ENCODE measurements at places on chromosomes 16 and 17.

DNA sequence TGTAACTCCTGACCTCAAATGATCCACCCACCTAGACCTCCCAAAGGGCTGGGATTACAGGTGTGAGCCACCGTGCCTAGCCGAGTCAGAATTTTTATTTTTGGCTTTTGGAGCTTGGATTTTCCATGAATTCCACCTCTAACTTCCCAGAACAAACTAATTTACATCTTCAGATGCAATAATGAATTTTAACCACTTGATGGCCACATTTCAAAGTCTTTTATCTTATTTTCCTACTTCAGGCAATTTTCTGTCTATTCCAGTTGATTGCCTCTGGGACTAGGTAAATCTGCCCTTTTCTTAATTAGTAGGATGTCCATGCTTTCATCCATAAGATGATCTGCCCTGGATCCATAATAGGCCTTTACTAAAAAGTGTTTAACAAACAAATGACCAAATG is 156.4 kb upstream of the ANKFN1 start:
- DNase-seq, result no peak

DNA sequence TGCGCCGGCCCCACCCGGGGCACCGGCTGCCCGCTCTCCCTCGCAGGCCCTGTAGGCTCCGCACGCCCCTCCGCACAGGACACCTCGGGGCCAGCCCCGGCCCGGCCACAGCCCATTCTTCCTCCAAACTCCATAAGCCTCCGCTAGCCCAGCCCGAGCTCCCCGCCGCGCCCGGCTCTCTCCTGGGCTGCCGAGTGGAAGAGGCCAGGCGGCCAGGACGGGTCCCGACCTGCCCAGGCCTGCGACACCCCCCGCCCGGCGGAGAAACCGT is 397 bp downstream of the NCOR1 start:
- DNase-seq, result peak; percentile 26

GRCh38 chr17:32006957-32007462 is at the start of gene LRRC37B:
TSS of gene LRRC37B (plus strand) at chr17:32007383. CDS start at chr17:32021393, 14,010 bp downstream.
- DNase-seq, result peak; percentile 87

DNA sequence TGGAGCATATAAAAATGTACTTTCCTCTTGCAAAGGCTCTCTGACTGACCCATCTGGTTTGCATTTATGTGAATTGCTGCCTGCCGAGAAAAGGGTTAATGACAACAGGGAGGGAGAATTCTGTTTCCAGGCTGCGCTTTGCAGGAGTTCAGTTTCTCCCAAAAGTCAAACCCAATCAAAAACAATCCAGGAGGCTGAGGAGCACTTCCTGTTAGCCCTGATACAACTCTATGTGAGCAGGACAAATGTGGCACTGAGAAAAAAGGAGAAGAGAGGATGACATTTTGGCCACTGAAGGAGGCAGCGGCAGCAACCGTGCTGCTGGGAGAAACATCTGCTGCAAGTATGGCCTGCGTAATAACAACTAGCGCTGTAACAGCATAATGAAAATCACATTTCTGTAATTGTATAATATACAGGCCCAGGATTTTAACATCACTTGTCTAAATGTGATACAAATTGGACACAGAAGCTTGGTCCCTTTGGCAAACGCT is 26.8 kb upstream of the ELAC2 start:
- no peak for DNase-seq

GRCh38 chr17:17770632-17771044 is 66.1 kb downstream of the SREBF1 start:
- DNase-seq, result no peak

DNA sequence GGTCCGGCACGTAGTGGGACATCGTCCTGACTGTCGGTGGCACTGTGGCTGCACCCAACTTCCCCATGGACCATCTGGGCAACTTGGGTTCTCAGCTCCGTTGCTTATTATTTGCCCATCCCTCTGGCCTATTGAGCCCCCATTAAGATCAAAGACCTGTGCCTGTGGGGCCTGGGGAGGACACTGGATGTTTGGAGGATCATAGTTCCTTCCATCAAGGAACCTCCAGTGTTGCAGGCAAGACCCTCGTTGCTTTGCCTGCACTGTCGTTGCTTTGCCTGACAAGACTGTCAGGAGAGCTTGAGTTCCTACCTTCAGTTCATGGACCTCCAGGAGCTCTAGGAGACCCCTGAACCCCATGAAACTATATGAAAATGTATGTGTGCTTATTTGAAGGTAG is 127.2 kb downstream of the CCDC144A start:
- no peak for DNase-seq

DNA sequence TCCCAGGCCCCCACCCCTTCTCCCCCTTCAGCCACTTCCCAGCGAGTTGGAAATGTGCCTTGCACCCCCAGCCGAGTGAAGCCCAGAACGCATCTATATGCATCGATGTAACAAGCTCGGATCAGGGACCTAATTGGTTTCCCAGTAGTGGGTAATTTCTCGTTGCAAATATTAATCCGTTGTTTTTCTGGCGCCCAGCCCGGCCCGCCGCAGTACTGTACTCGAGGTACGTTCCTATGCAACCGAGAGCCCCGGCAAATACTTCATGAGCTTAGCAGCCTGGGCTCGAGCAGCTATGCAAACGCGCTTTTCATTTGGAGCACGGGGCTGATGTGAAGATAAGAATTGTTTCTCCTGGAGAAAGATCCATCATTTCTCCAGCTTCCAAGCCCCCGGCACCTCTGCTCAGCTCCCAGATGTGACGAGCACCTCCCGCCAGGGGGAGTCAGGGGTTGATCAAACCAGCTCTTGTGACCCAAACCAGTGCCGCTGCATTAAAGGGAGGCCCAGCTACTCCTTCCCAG is 229.8 kb downstream of the KATNIP start:
- DNase-seq, result no peak

GRCh38 chr17:38713456-38714075 is 8.5 kb downstream of the MLLT6 start:
- no peak for DNase-seq

GRCh38 chr17:58328195-58329034 is at the start of gene TSPOAP1:
TSS of gene TSPOAP1 (minus strand) at chr17:58328795. CDS start at chr17:58327920, 875 bp downstream.
- DNase-seq, result peak; percentile 77

DNA sequence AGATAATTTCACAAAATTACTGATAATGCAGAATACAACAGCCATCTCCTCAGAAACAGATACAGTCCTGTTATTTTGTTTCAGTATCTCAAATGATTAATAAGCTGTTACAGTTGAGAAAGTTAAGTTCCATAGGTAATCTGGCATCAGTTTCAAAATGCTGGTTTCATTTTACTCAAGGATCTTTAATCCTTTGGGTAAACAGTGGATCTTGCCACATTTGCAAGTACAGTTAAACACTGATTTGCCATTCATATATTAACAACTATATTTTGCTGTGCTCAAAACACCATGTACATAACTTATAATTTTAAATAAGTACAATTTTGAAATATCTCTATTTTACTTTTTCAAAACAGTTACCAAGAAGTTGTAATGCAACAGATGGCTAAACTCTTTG is 31.2 kb downstream of the RPGRIP1L start:
- no peak for DNase-seq

DNA sequence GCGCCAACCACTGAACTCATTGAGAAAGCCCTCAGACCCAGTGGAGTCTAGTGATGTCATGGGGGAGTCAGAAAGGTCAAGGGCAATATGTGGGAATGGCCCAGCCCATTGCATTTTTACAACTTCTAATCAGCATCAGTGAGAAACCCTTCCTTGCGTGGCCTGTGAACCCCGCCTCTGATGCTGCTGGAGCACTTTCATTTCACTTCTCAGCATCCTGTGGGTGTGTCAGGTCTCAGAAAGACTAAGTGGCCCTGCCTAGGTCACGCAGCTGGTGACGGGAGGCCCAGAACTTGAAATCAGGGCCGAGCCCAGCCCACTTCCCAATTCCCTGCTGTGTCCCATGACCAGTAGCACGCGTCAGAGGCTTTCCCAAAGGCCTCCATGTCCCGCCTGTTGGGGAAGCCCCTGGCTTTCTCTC is 6.1 kb downstream of the DNAI2 start:
- peak; percentile 61 for DNase-seq
